ENCODE measurements at places on chromosomes 13 and 19.
A peak's percentile ranks its signal among the peaks of the same experiment; 100 is the strongest.

- DNase-seq, result no peak
Measured at GRCh38 chr19:10254244-10254643, 2.2 kb downstream of the MRPL4 start.

- DNase-seq, result no peak
Measured at GRCh38 chr13:112967686-112968379, 1.2 kb upstream of the MCF2L start.

GRCh38 chr13:44148159-44148914 is 225.3 kb upstream of the SERP2 start:
- DNase-seq, result peak; percentile 28

DNA sequence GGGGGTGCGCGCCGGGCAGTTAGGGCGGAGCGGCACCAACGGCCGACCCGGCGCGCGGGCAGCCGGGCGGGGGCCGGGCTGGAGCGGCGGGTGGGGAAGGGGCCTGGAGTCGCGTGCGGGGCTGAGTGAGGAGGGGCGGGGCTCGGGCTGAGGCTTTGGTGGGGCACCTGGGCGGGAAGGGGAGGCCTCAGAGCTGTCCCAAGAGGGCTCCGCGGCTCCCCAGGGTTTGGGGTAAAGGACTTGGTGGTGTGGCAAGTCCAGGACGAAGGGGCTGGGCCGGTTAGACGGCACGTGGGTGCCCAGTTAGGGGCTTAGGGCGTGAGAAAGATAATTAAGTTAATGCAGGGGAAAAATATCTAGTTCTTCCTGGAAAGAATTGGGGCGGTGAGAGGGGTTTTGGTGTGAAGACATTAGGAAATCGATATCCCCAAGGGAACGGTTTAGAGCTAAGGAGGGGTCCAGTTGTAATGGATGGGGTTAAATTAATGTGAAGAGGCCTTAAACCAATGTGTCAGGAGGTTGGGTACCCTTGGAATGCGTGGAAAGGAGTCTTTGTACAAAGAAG is 496 bp downstream of the ZNF574 start:
- DNase-seq, result peak; percentile 74

GRCh38 chr19:45163156-45163555 is 2.4 kb upstream of the NKPD1 start:
- no peak for DNase-seq

- no peak for DNase-seq
Measured at GRCh38 chr19:887072-887471, 5.9 kb downstream of the MED16 start.

DNA sequence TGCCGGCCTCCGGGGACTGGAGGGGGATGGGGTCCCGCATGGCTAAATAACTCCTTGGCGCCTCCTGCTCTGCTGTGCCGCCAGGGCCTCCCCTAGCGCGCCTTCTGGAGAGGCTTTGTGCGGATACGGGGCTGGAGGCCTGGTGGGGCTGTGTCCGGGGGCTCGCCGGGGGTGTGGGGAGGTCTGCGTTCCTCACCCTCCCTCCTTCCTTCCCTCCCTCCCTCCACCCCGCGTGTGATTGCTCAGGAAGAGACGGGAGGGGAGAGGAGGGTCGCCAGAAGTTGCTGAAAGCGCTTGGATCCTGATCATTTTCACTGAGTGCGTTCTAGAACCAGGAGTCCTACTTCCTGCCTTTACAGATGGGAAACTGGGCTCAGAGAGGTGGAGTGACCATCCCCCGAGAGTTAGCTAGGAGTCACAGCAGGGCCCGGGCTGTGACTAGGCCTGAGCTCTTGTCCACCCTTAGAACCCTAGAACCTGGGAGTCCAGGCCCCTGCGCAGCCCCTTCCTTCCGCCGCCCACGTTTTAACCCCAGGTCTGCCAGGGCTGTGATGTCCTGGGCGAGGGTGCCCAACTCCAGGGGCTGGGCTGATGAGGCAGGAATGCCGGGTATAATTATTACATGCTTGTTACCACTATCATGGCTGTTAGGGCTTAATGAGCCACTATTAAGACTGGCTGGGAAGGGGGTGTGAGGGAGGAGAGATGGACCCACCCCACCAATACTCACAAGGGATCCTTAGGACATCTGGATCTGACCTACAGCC is 782 bp upstream of the JUND start:
- DNase-seq, result peak; percentile 100

DNA sequence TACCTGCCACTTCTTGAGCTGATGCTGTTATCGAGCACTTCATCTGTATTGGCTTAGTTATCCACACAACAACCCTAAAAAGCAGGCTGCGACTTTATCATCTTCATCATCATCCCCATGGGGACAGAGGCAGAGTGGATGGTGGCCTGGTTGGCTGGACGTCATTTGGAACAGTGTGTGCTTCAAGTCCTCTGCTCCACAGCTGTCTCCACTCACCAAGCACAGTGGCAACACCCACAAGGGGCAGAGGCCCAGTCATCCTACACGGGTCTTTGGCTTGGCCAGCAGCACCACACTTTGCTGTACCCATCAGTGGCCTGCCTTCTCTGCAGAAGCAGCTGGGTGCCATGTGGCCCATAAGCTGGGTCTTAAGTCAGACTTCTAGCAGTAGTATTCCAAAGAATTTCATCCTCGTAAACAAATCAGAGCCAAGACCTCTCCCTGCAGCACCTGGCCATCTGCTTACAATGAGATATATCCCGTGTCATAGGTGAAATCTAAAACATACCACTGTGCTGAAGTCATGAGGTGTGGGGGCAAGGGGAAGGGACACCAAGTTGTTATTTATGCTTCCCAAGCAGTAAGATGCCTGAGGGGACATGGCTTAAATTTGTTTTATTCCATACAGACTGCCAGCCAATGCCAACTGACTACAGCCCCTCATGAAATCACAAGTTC is 47.9 kb upstream of the EPHX3 start:
- peak; percentile 91 for DNase-seq

- DNase-seq, result peak; percentile 16
Measured at GRCh38 chr13:44876782-44877324, 112.4 kb downstream of the NUFIP1 start.

GRCh38 chr19:3606690-3607289 is at the start of gene TBXA2R:
Gene TBXA2R (minus strand): TSS chr19:3606875. CDS start chr19:3600634, 6,241 bp downstream.
- DNase-seq, result peak; percentile 69

DNA sequence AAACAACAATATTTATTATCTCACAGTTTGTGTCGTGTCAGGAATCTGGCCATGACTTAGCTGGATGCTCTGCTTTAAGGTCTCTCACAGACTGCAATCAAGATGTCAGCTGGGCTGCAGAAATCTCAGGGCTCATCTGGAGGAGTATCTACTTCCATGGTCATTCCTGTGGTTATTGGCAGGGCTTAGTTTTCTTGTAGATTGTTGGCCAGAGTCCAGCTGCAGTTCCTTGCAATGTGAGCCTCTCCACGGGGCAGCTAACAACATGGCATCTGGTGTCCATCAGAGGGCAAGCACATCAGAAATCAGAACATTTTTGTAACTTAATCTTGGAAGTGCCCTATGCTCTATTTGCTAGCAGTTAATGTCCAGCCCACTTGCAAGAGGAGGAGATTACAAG is 45.7 kb upstream of the TDRD3 start:
- DNase-seq, result peak; percentile 18

GRCh38 chr13:80857321-80857720 is 516.4 kb upstream of the SPRY2 start:
- no peak for DNase-seq

GRCh38 chr13:24249624-24250023 is 59.8 kb upstream of the C1QTNF9 start:
- no peak for DNase-seq

GRCh38 chr19:35755550-35756376 is 1.1 kb downstream of the HSPB6 start:
- peak; percentile 81 for DNase-seq

DNA sequence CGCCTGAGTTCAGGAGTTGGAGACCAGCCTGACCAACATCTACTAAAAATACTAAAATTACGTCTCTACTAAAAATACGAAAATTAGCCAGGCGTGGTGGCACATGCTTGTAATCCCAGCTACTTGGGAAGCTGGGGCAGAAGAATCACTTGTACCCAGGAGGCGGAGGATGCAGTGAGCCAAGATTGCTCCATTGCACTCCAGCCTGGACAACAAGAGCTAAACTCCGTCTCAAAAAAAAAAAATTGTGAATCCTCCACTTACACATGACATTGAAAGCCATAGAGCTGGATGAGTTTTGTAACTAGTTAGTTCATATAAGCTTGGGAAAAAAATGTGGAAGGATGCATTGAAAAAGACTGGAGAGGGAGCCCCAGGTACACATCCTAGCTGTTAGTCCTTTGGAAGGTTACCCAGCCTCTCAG is 452 bp upstream of the PSMD8 start:
- DNase-seq, result no peak

DNA sequence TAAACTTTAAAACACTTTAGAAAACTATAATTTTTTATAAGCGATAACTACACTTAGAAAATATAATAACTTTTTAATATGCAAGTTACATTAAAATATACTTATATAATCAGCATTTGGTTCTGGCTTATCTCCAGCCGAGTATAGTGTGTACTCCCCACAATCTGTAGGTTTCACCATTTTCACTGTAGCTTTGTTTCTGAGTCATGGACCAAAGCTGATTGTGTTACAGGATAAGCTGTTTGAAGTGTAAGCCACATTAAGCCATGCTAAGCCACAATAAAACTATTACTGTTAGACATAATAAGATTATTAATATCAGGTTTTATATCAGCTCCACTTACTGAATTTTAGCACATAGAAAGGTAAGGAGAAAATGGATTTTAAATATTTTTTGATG is 43.8 kb downstream of the CCDC122 start:
- DNase-seq, result peak; percentile 98

- DNase-seq, result no peak
Measured at GRCh38 chr13:41006306-41006705, 12.8 kb downstream of the ELF1 start.

DNA sequence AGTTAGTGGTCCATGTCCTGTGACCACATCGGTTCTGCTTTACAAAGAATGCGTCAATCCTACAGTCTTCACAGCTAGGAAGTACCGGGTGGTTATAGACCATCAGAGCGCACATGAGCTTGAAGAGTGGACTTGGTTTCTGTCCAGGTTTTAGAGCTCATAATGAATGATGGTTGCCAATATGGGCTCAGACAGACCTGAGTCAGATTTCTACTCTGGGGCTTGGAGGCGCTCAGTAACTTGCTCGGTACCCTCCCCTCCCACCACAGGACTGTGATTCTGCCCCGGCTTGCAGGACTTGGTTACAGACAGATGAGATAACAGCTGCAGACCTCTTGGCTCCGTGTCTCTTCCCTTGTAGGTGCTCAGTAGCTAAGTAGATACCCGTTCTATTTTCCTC is 284.7 kb downstream of the TSHZ3 start:
- DNase-seq, result no peak

GRCh38 chr13:76836311-76836710 is 49.9 kb downstream of the KCTD12 start:
- no peak for DNase-seq

DNA sequence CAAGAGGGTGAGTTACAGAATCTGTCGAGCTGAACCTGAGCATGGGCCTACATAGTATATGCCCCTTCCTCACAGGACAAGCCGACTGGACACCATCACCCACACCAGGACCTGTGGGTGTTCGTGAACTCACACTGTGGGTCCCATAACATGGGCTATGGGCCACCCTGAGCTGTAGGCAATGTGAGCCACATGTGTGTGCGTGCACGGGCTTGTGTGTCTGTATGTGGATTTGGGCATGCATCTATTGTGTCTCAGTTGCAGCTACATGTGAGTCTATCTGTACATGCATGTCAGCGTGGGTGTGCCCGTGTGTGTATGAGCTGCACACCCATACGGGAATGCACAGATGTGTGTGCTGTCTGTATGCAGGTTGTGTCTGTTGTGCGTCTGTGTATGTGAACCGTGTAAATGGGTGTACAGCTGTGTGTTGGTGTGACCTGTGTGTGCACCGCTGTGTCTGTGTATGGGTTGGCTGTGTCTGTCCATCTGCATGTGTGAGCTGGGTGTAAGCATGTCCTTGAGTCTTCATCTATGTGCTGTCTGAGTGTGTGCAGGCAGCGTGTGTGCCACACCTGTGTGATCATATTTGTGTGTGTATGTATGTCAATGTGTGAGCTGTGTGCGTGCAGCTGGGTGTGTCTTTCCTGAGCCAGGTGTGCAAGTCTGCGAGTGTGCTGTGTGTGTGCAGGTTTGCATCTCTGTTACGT is 1.7 kb downstream of the NOTCH3 start:
- DNase-seq, result no peak

DNA sequence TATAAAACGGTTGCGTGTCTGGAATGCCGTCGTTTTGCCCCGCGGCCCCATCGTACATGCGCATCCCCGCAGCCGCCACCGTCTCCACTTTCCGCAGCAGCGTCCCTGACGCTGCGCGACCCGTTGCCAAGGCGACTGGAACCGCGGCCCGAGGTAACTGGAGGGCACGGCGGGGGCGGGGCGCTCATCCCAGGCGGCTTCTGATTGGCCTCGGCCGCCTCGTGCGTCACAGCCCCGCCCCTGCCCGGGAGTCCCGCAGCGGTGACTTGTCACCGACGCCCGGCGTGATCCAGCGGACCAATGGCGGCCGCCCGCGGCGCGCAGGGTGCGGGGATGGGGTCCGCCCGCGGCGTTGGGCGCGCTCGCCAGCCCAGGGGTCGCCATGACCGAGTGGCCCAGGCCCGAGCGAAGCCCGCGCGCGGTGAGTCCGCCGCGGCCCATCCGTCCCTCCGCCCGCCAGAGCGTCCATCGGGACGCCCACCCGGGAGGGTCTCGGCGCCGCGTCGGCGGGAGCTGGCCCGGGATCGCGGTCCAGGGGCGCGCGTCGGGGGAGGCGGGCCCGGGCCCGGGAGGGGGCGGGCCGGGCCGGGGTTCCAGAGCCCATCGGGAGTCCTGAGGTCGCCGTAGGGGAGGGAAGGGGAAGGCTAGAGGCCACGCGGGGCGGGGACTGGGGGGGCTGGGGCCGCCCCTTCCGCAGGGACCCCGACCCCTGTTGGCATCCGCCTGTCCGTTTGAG is at the start of gene ZSCAN1:
TSS of gene ZSCAN1 (plus strand) at position 285 of the 736 bp plus-strand sequence. CDS start 3,812 bp downstream, outside the sequence.
- peak; percentile 96 for DNase-seq

GRCh38 chr19:8462571-8462970 is 17.8 kb downstream of the HNRNPM start:
- DNase-seq, result no peak

GRCh38 chr13:93355094-93355493 is 128.5 kb downstream of the GPC6 start:
- no peak for DNase-seq

DNA sequence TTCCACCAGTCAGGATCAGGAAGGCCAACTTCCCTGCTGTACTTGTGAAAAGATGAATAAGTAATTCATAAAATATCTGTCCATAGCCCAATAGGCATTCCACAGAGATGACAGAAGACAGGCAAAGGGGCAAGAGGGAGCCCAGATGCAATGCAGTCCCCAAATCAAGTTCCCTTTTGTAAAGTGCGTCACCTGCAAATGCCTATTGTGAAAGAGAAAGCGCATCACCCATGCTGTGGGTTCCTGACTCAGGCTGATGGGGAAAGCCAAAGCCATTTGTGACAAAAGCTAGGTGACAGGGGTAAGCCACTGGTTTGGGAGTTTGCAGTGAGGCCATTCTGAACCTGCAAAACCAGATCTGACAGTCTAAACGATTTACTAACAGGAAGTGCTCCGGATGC is 157.5 kb upstream of the ZNF536 start:
- no peak for DNase-seq

DNA sequence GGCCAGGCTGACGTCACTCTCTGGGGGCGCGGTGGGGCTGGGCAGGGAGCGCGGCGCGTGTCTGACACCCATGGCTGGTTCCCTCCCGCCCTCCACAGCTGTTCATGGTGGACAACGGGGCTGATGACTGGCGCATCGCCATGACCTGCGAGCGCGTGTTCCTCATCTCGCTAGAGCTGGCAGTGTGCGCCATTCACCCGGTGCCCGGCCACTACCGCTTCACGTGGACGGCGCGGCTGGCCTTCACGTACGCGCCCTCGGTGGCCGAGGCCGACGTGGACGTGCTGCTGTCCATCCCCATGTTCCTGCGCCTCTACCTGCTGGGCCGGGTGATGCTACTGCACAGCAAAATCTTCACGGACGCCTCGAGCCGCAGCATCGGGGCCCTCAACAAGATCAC is 14.7 kb downstream of the KCNN1 start:
- no peak for DNase-seq

Data from NCI-H82 (cell line).